ENCODE measurements at places on chromosomes 5 and 9. TPM values are rescaled to one million over a fixed set of nuclear protein-coding genes. Genes with fewer than 3 reads are reported as not detected.

Gene MATR3
- 461 TPM for total RNA-seq

Gene PALM2AKAP2
- 15.1 TPM for total RNA-seq

- DNase-seq: no peak
- H3K27me3 ChIP-seq: no peaks in the 10 kb centered on the region
Measured at GRCh38 chr9:26744191-26744965, 148.2 kb downstream of the CAAP1 start.

Gene MUSK
- total RNA-seq: 0.64 TPM

Gene HTR4
- 0.18 TPM for total RNA-seq

DNA sequence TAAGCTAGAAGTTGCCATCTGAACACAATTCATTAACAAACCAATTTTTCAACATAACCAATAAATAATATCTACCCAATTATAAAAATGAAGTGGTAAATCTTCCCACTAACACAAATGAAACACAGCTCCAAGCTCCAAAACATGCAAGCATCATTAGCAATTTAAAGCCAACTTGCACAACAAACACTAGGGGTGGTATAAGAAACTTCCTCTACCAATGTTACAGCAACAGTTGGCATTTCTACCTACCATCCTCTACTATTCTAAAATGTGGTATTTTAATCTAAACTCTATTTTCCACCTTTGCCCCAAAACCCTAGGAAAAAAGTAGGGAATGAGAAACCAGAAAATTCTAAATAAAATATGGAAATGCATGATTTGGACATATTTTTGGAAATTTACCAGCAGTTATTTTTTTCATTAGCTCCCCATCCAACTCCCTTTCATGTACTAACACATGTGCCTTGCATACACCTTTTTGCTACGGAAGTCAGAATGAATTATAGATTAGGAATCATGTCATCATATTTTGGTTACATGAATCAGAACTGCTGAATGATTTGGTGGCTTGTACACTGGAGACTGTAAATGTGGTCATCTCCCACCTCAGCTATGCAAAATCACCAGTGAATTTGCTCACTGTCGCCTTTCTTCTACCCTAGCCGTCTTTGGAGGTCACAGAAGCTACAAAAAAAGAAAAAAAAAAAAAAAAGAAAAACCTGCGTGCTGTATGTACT lies 4.1 kb downstream of the NR6A1 start:
- H3K4me3 ChIP-seq: no peak overlapping the region
- no peaks in the 10 kb centered on the region for H3K4me1 ChIP-seq
- no peak overlapping the region for H3K27ac ChIP-seq
- H3K27me3 ChIP-seq: peaks cover 50% of the 10 kb centered on the region
- H3K36me3 ChIP-seq: no peaks in the 10 kb centered on the region

DNA sequence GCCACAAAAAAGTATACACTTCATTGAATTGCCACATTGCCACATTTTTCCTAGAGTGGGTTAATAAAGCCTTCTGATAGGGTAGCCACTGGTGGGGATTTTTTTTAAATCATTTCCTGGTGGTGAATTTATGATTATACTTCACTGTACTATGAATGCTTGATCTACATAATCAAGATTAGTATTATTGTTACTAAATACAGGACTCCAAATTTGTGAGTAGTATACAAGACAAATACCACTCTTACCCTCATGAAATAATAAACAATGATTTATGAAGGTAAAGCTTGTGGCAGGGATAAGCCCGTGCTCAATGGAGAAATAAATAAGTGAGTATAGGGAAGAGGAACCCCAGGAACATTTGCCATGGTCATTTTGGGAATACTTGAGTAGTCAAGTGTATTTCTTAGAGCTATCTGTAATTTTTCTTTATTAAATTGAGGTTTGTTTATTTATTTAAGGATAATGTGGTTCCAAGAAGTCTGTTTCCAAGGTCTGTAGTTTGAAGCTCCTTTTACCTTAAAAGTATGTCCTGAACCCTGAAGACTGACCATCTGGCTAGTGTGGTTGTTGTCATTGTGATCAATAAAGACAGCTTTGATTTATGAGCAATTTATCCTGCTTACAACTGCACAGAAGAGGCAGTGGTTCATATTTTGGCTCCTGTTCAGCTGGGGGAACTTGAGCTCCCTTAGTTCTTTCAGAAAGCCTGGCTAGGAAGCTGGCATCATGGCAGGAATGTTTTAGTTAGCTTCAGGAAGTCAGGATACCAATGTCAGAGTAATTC lies 118.6 kb downstream of the ZSWIM6 start:
- H3K27ac ChIP-seq: peak overlapping the region; percentile 52
- no peaks in the 10 kb centered on the region for H3K27me3 ChIP-seq
- H3K4me1 ChIP-seq: peaks cover 6% of the 10 kb centered on the region
- H3K4me3 ChIP-seq: no peak overlapping the region
- no peak for DNase-seq
- no peaks in the 10 kb centered on the region for H3K36me3 ChIP-seq

- H3K4me3 ChIP-seq: no peak overlapping the region
- no peaks in the 10 kb centered on the region for H3K36me3 ChIP-seq
- no peak for DNase-seq
- no peaks in the 10 kb centered on the region for H3K4me1 ChIP-seq
- H3K27me3 ChIP-seq: no peaks in the 10 kb centered on the region
- H3K27ac ChIP-seq: no peak overlapping the region
Measured at GRCh38 chr9:3080951-3081350, 237.1 kb upstream of the PUM3 start.

Gene SPATA31C1
- not detected for total RNA-seq

Gene QRFP
- total RNA-seq: not detected

DNA sequence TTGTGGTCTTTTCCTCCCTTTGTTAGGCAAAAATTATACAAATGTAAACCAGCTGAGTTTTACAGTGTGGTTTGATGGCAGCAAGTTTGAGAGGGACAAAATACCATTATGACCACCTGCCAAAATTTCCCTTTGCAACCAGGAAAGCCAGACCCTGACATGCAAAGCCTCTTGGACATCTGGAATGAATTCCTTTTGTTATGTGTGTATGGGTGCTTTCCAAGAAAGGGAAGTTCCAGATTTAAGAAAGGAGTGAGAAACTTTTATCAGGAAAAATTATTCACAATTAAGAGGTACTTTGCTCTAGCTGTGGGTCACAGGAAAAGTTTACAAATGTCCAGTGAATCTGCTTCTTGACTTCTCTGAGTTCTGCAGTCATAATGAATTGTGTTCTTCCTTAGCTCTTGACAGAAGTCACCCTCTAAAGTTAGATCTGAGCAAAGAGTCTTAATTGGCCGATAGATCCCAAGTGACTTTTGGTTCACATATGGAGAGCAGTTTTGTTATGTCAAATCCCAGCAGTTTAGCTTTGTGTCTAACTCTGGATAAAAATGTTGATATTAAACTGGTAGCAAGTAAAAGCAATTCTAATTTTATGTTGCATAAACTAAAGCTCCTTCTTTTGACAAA lies 295.9 kb upstream of the ZNF608 start:
- H3K36me3 ChIP-seq: no peaks in the 10 kb centered on the region
- DNase-seq: peak; percentile 13
- H3K27me3 ChIP-seq: no peaks in the 10 kb centered on the region
- H3K4me1 ChIP-seq: peaks cover 16% of the 10 kb centered on the region
- H3K4me3 ChIP-seq: no peak overlapping the region
- H3K27ac ChIP-seq: no peak overlapping the region

DNA sequence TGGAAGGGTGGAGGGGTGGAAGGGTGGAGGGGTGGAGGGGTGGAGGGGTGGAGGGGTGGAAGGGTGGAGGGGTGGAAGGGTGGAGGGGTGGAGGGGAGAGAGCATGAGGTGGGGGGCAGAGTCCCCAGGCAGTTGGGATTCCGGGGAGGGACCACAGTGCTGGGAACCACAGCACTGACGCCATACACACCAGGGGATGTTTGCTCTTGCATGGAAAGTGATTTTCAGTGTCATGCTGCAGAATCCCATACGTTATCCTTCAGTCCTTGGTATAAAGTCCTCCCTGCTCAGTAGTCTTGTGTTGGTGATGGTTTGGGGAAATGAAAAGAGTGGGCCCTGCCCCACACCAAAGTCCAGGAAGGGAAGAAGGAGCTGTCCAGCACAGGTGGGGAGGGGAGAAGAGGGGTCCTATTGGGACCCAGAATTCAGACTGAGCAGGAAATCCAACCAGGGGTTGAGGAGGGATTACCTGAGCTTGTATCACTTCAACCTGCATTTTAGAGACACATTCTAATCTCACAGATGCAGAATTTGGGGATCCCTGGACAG lies 5.5 kb upstream of the FIBCD1 start:
- peaks cover 40% of the 10 kb centered on the region for H3K27me3 ChIP-seq
- H3K36me3 ChIP-seq: no peaks in the 10 kb centered on the region
- H3K4me1 ChIP-seq: no peaks in the 10 kb centered on the region
- H3K27ac ChIP-seq: no peak overlapping the region
- no peak for DNase-seq
- H3K4me3 ChIP-seq: no peak overlapping the region

DNA sequence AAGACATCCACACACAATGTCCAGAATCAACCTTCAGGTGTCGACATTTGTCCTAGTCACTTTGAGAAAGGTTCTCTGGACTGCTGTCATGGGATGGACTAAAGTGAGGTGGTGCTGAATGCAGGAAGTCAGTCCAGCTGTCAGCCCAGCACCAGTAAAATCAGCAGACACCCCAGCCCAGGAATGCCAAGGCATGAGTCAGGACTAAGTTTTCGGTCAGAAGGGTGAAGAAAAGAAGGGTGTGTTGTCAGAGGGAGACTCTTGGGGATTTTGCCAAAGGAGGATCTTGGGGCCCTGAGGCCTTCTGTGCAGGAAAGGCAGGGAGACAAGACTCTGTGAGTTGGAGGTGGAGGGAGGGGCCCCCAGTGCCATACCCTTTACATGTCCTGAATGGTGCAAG lies 69.0 kb upstream of the XPA start:
- no peak overlapping the region for H3K4me3 ChIP-seq
- no peaks in the 10 kb centered on the region for H3K36me3 ChIP-seq

Gene IFNA2
- total RNA-seq: not detected

Gene EMB
- total RNA-seq: 25.1 TPM

- no peaks in the 10 kb centered on the region for H3K27me3 ChIP-seq
- DNase-seq: no peak
- no peak overlapping the region for H3K4me3 ChIP-seq
- no peaks in the 10 kb centered on the region for H3K4me1 ChIP-seq
- no peaks in the 10 kb centered on the region for H3K36me3 ChIP-seq
- H3K27ac ChIP-seq: no peak overlapping the region
Measured at GRCh38 chr5:167065794-167066193, 1225.7 kb upstream of the WWC1 start.

Gene HEMGN
- 0.34 TPM for total RNA-seq

- H3K27me3 ChIP-seq: no peaks in the 10 kb centered on the region
- H3K36me3 ChIP-seq: peaks cover 15% of the 10 kb centered on the region
- DNase-seq: no peak
- H3K4me3 ChIP-seq: no peak overlapping the region
- no peaks in the 10 kb centered on the region for H3K4me1 ChIP-seq
Measured at GRCh38 chr5:78151594-78152271, 142.8 kb downstream of the AP3B1 start.

Gene BASP1
- 42.7 TPM for total RNA-seq

Gene HTR1A
- 0.20 TPM for total RNA-seq

Gene ADAMTS2
- total RNA-seq: 30.1 TPM

Measured in lung (tissue), 17 donors.